ENCODE measurements at places on chromosomes 11 and 22.

DNA sequence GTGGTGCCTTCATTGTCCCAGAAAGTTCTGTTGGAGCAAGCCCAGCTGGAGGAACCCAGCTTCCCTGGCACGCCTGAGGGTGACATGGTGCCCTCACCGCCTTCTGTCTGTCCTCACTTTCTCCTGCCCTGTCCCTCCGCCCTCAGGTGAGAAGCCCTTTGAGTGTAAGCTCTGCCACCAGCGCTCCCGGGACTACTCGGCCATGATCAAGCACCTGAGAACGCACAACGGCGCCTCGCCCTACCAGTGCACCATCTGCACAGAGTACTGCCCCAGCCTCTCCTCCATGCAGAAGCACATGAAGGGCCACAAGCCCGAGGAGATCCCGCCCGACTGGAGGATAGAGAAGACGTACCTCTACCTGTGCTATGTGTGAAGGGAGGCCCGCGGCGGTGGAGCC lies 46.0 kb upstream of the NNMT start:
- no peak for DNase-seq

GRCh38 chr22:46801826-46802607 lies 39.6 kb downstream of the TBC1D22A start:
- DNase-seq: no peak

- no peak for DNase-seq
Measured at GRCh38 chr11:12133547-12134235, 23.3 kb downstream of the MICAL2 start.

- no peak for DNase-seq
Measured at GRCh38 chr22:28560046-28560742, 119.4 kb downstream of the TTC28 start.

DNA sequence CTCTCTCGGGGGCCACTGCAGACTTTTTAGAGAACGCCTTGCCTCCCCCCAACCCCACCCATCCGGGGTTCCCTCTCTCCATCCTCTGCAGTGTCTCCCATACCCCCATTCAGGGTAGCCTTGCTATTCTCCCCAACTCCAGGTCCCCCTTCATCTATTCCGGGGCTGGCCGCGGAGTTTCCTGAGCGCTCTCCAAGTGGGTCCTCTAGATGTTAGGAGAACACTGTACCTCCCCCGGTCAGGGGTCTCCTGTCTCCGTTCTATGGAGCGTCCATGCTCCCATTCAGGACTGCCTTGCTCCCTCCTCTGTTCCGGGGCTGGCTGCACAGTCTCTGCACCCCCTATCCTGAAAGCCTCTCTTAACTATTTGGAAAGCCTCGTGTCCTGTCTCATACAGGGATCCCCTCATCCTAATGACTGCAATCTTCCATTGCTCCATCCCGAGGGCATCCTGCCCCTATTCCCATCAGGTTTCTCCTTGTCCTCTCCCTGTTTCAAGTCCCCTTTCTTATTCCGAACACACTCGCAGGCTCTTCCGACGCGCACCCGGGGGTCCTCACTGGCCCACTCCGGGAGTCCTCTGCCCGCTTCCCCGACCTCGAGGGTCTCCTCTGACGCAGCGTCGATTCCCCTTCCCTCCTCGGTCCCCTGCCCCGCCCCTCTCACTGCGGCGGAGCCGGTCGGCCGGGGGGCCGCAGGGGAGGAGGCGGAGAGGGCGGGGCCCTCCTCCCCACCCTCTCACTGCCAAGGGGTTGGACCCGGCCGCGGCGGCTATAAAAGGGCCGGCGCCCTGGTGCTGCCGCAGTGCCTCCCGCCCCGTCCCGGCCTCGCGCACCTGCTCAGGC lies at the start of gene NEFH:
NEFH (plus strand) TSS at position 802 of the 845 bp plus-strand sequence. CDS start 45 bp downstream, outside the sequence.
- DNase-seq: no peak

- DNase-seq: no peak
Measured at GRCh38 chr11:124080327-124081001, 34.8 kb upstream of the VWA5A start.

DNA sequence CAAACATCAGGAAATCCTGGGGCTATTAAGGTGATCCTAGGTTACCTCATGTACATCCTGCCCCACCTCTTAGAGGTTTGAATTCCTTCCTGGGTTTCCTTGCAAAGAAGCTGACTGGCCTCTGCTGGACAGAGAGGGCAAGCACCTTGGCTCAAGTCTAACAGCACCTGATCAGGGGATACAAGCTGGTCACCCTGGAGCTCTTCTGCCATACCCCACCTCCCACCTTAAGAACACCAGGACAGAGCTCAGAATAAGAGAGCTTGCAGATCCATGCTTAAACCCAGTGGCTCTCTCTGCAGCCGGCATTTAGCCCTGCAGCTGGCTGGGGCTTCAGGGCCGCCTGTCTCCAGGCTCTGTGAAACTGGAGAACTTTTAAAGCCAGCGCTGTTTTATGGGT lies 386.6 kb upstream of the NARS2 start:
- no peak for DNase-seq

- DNase-seq: no peak
Measured at GRCh38 chr11:117239295-117239694, 6.8 kb downstream of the RNF214 start.

- DNase-seq: no peak
Measured at GRCh38 chr11:32030875-32031503, 59.9 kb upstream of the RCN1 start.

Measured in stimulated activated CD4-positive, alpha-beta T cell treated with anti-CD3 and anti-CD28 coated beads, TNF-alpha, amount 100 ng/mL, for 1 hour (primary cell).